ENCODE measurements at places on chromosomes 1 and 21.

GRCh38 chr21:35266546-35266945 is 217.4 kb upstream of the RUNX1 start:
- no peak for DNase-seq

GRCh38 chr1:201877877-201878401 is 10.8 kb upstream of the SHISA4 start:
- DNase-seq = no peak

GRCh38 chr21:31660259-31660565 is 719 bp downstream of the SOD1 start:
- DNase-seq = no peak

GRCh38 chr21:39083377-39084008 is 99.8 kb downstream of the PSMG1 start:
- DNase-seq = no peak

DNA sequence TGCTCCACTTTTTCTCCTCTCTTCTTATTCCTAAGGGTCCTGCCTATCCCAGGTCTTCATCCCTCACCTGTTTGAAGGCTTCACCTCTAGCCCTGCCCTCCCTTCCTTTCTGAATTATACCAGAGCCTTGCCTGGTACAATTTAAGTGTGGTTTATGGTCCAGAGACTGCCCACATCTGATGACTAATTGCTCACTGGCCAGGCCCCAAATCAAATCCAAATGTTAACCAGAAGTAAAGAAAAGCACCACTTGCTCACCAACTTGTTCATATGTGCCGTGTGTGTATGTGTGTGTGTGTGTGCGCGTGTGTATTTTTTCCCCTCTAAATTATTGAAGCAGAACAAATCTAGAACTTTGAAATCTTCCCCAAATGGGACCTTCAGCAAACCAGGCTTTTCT is 26.4 kb downstream of the MYOM3 start:
- peak; percentile 69 for DNase-seq

DNA sequence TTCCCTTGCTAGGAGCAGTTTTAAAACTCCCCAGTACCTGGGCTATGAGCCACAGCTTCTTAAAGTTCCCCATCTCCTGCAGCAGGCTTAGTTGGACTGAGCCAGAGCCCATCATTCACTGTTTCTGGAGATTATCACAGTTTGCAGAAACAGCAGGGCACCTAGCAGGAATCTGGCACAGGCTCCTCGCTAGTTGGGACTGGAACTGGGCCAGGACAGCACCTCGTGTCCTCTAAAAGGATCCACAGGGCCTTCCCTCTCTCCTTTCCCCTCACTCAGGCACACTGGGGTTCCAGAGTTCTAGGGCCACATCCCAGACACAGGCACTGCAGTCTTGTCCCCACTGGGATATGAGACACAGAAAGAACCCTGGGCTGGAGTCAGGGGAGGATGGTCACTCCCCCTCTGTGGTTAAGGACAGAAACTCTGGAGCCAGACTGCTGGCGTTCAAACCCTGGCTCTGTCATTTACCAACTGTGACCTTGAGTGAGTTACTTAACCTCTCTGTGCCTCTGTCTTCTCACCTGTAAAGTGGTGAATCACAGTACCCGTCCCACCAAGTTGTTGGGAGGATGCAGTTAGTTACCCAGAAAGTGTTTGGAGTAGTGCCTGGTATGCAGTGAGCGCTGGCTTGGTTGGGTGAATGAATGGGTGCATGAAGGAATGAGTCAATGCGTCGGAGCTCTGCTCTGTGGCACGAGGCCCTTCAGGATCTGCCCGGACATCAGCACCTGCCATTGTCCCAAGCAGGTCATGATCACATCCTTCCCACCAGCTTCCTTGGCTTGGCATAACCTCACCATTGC is 18.8 kb upstream of the ECE1 start:
- DNase-seq = no peak

- no peak for DNase-seq
Observed at GRCh38 chr1:147613506-147613905, 56.8 kb downstream of the ACP6 start.

DNA sequence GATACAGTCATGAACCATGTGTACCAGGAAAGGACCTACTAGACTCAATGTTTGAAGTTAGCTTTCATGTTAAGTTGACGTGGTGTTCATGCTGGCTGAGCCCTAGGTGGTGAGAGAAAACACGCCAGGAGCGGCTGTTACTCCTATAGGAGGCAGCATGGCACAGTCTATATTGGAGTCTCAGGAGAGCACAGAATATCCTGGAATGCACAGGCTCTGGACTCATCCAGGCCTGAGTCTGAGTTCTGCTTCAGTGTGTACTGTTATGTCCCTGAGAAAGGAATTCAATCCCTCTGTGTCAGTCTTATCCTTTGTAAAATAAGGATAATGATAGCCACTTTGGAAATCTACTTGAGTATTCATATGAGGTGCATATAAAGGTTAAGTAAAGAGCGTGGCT is 41.2 kb downstream of the DPT start:
- no peak for DNase-seq

GRCh38 chr1:232166942-232167341 is 463.0 kb downstream of the SIPA1L2 start:
- no peak for DNase-seq

- no peak for DNase-seq
Observed at GRCh38 chr1:53411541-53412152, 47.6 kb upstream of the DMRTB1 start.

- no peak for DNase-seq
Observed at GRCh38 chr1:167648978-167649744, 19.1 kb downstream of the RCSD1 start.

DNA sequence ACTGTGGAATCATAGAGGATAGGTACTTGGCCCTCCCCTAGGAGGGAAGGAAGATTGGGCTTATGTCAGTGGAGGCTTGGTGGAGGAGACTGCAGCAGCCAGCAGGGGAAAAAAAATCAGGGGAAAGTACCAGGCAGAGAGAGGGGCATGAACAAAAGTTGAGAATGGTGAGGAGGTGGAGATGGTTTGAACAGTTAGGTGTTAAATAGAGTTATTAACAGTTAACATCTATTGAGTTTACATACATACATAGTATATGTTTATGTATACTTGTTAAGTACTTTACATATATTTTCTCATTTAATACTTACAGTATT is 136.5 kb upstream of the HNRNPU start:
- no peak for DNase-seq

DNA sequence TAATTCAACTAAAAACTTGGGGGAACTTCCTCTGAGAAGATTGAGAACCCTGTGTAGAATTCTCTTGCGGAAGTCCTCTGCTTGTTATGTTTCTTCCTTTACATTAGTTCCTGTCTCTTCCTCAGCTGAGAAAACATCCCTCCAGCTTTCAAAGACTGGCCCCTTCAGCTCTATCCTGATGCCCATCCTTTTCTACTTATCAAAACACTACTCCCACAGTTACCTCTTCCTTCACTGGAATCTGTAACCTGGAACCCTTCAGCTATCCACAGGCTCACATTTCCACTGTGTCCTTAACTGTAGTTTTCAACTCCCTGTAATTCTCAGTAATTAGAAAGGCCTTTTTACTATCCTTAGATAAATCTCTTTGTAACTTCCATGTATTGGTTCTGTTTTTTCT is 6.0 kb upstream of the DEDD start:
- no peak for DNase-seq

DNA sequence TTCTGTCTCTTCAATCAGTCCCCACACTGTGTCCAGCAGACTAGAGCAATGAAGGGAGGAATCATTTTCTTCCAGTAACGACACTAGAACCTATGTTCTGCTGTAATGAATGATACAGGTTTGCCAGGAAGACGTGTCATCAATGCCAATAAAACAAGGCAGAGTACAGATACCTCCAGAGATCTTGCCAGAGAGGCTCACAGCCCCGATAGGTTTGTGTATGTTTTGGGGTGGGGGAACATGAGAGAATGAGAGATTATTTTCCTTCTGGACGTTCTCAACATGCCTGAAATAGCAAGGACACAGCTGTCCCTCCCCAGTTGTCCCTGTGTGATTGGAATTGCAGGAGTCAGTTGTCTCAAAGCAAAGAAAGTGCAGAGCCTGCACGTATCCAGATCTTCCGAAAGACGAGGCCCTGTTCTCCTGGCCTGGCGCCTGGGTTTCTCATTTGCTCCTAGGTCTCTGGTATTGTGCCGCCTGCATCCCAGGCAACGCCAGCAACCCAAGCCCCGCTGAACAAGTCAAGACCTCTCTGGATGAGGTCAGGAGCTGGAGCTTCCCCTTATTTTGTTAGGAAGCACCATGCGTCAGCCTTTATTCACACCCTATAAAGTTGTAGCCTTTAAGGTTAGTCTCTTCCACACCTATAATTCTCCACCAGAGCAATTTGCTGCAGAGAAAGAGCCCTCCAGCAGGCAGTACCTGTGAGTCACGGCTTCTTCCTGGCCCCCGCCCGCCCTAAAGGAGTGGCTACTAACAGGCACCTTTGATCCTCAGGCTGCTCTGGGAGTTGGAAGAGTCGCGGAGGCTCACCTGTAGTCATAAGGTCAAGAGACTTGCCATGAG is 130.5 kb downstream of the TOMM20 start:
- no peak for DNase-seq

DNA sequence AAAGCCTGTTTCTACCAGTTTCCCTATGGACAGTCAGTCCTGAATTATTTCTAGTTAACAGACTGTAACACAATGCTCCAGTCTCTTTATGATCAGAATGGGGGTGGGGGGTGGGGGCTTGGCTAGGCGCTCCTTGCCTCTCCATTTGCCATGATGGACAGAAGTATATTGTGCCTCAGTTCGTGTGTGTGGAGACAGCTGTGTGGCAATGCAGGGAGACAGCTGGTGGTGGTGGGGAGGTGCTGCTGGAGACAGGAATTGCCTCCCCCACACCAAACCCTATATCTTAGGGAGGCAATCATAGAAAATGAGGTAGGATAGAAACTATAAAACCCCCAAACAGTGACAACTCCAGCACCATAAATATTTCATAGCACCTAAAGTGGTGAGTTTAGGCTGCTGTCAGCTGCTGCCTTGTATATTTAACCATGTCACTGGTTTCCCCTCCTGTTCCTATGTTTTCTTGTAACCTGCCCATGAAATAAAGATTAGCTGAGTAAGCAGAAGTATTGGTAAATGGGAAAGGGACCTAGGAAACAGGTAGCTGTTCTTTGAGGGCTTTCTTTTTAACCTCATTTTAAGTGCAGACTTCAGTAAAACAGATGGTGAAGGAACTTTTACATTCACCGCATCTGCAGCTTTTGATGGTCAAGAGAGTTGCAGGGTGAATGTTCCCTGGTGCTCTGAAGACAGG is 3.4 kb downstream of the PLXNA2 start:
- no peak for DNase-seq

- DNase-seq = no peak
Observed at GRCh38 chr1:200124309-200124708, 96.8 kb downstream of the NR5A2 start.

GRCh38 chr21:16145479-16145878 is 415.7 kb downstream of the USP25 start:
- DNase-seq = no peak

DNA sequence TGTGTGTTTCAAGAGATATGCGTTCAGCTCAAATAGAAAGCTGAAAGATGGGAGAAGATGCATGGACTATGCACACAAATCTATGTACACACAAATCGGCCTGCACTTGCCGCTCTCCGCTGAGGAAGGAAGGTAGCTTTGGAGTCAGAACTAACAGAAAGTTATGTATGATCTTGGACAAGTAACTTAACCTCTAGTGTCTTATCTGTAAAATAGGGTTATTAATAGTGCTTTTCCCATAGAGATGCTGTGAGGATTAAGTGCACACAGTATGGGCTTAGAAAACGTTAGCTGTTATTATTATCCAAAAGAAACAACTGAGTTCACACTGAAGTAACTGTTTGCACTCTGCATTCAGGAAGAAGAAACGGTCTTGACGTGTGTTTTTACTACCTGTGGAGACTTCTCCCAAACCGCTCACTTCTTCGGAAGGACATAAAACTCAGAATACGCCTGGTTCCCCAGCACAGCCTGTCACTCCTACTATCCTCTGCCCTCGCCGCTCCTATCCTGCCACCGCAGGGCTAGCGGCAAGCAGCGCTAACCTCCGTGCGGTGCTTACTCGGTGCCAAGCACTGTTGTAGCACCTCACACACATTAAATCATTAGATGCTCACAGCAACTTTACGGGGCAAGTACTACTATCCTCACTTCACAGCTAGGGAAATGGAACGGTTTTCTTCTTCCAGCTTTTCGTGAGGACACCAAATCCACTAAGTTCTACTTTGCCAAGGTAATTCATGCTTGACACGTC is 1.3 kb downstream of the TGFBR3 start:
- no peak for DNase-seq

DNA sequence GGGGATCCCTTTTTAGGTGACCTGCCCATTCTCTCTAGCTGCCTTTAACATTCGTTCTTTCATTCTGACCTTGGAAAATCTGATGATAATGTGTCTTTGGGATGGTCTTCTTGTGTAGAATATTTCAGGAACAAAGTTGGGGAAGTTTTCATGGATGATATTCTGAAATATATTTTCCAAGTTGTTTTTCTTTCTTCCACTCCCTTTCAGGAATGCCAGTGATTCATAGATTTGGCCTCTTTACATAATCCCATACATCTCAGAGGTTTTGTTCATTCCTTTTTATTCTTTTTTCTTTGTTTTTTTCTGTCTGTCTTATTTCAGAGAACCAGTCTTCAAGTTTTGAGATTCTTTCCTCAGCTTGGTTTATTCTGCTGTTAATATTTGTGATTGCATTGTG is 13.9 kb upstream of the SCMH1 start:
- DNase-seq = no peak

- DNase-seq = no peak
Observed at GRCh38 chr1:87052400-87052799, 138.0 kb downstream of the HS2ST1 start.

- DNase-seq = no peak
Observed at GRCh38 chr1:200971428-200971903, 52.0 kb downstream of the KIF21B start.

- no peak for DNase-seq
Observed at GRCh38 chr1:162285149-162285561, 91.5 kb downstream of the SPATA46 start.

DNA sequence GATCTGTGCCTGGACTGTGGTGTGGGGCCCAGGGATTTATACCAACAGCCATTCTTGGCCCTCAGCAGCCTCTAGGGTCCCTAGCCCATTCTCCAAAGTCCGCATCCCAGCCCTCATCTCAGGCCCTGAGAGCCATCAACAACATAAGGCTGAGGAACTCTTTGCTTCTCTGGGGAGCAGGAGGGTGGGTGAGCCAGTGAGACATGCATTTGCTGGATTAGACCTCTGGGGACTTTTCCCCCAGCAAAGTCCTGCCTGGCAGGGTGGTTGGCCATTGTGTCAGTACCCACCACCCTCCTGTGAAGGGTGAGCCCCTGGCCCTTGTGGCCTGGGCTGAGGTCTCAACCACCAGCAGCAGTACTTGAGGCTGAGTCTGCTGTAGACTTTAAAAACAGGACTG is 24.2 kb upstream of the FAM20B start:
- DNase-seq = no peak

- no peak for DNase-seq
Observed at GRCh38 chr1:225435076-225435475, 7.2 kb upstream of the LBR start.

GRCh38 chr21:25406887-25407579 is 200.2 kb downstream of the MRPL39 start:
- DNase-seq = no peak

- no peak for DNase-seq
Observed at GRCh38 chr1:17145648-17146047, 26.4 kb upstream of the PADI2 start.

Data from AG09309 (cell line).